ENCODE measurements at places on chromosomes 5 and 9. TPM values are rescaled to one million over a fixed set of nuclear protein-coding genes. Genes with fewer than 3 reads are reported as not detected.

Gene PTPRD
- total RNA-seq, result 9.2 TPM

- H3K27ac ChIP-seq, result no peak overlapping the region
- DNase-seq, result no peak
- H3K4me3 ChIP-seq, result no peak overlapping the region
- H3K36me3 ChIP-seq, result no peaks in the 10 kb centered on the region
- H3K27me3 ChIP-seq, result no peaks in the 10 kb centered on the region
Measured at GRCh38 chr5:142059304-142059940, 46.6 kb upstream of the GNPDA1 start.

Gene GLE1
- total RNA-seq, result 24.1 TPM

GRCh38 chr5:156331181-156331580 is 4.2 kb downstream of the SGCD start:
- H3K4me1 ChIP-seq, result no peaks in the 10 kb centered on the region
- H3K4me3 ChIP-seq, result no peak overlapping the region
- H3K27me3 ChIP-seq, result no peaks in the 10 kb centered on the region
- H3K36me3 ChIP-seq, result no peaks in the 10 kb centered on the region

DNA sequence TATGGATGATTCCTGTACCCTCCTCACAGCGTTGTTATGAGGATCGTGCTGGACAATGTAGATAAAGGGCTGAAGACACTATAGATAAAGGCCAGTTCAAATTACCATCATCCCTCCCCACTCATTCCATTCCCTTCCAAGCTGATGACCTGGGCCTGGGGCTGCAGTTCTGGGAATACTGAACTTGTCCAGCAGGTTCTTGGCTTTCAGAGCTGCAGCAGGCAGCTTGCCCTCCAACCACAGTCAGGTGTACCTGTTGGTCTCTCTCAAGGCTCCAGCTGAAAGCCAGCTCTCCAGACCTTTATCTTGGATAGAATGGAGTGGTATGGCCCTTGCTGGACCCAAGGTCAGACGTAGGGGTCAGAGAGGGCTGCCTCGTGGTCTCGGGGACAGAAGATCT is 92.5 kb downstream of the PCDH1 start:
- no peaks in the 10 kb centered on the region for H3K36me3 ChIP-seq
- no peaks in the 10 kb centered on the region for H3K27me3 ChIP-seq
- DNase-seq, result no peak
- H3K27ac ChIP-seq, result no peak overlapping the region
